ENCODE measurements at places on chromosomes 16 and 17.

DNA sequence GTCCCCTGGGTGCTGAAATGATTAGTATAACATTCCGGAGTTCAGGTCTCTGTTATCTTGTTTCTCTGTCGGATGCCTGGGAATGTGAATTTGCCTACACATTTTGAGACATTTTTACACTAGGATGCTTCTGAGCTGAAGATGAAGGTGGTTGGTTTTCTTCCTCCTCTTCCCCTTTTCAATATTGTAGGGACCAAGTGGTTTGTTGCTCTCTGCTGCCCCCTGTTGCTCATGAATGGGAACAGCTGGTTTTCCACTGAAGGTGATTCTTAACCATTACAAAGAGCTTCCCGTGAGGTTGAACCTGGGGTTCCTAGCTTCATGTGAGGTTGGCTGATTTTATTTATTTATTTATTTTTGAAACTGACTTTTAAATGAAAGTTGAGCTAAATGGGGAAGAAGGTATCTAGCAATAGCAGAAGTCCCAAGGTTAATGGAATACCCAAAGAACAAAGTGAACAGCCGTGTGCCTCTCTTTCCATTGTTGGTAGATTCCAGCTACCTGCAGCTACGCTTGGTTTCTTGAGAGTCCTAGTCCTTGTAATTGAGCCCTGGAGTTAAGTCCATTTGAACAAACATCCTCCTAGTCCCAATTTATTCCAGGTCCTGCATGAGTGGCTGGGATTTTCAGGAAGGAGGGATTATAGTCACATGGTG lies 983.9 kb upstream of the EEF2KMT start:
- DNase-seq = no peak

DNA sequence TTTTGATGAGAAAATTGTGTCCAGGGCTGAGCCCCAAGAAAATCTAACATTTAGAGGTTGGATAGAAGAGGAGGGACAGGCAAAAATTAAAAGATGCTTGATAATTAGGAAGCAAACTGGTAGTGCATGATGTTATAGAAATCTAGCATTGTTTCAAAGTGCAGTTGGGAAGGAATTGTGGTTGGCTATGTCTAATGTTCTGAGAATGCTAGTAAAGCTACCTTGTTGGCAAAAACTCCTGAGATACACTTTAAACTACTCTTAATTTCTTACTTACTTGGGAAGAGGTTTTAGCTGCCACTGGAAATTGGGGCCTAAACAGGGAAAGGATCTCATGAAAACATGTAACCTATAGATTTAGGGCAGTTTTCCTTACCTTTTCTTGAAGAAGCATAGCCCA lies 48.3 kb downstream of the MAP2K4 start:
- DNase-seq = no peak

GRCh38 chr16:24088767-24089166 lies 167.4 kb upstream of the CACNG3 start:
- DNase-seq = no peak

DNA sequence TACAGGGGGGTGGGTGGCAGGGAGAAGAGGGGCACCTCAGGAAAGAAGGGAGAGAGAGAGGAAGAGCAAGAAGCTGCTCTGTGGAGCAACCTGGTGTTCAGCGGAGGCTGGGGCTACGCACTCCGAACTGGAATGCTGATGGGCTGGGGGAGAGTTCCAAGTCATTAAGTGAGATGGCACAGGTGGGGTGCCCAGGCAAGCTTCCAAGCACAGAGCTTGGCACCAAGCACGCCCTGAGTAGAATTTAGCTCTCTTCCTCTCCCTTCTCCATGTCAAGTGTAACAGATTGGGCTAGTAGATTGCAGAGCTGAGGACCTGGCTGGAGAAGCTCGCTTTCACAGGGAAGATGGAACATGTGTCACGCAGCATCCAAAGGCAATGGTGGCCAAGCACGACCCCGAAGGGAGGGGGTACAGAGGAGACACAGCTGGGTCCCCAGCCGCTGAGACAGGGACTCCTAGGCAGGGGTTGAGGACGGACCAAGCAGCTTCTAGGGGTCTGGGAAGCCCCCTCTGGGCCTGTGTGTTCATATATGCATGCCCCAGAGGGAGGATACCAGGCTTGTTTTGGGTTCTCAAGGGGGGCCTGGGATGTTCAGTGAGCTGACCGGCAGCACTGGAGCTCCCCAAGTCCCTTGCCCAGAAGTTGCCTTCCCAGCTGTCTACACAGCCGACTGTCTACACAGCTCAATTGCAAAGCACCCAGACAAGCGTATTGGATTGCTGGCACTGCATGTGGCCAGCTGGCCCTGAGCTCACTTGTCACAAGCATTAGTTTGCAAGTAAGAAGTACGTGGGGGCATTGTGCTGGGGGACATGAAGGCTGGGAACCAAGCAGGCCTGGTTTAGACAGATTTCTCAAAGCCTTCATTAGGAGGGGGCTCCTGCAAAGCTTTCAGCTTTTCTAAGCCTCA lies 247.8 kb downstream of the ENGASE start:
- DNase-seq = no peak

- peak; percentile 84 for DNase-seq
Observed at GRCh38 chr17:55161935-55162555, 102.7 kb upstream of the HLF start.

DNA sequence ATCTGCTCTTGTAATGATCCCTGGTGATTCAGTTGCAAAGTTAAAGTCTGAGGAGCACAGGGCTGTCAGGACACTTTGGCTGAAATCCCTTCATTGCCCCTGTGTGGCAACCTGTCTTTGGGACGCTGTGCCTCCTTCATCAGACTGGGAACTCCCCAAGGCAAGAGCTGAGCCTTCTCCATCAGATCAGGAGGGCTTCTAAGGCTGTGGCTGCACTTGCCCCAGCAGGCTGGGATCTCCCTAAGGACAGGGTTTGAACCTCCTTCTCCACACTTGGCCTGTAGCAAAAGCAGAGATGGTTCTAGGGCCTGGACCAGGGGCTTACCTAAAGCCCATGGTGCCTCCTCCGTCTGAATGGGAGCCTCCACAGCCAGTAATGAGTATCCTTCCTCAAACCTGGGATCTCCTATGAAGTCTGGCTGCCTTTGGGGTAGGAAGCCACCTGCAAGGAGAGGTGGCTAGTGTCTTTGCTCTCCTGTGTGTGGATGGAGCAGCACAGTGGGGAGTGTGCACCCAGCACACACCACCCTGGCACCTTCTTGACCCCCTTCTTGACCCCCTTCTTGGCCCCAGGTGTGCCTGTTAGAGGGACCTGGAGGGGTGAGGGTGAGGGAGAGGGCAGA lies 79.0 kb upstream of the NKD1 start:
- no peak for DNase-seq

- no peak for DNase-seq
Observed at GRCh38 chr16:82628088-82628423, 1.3 kb downstream of the CDH13 start.

- no peak for DNase-seq
Observed at GRCh38 chr16:85798901-85799496, 345 bp downstream of the EMC8 start.

GRCh38 chr17:16456742-16457316 lies 35.2 kb downstream of the LRRC75A start:
- no peak for DNase-seq

DNA sequence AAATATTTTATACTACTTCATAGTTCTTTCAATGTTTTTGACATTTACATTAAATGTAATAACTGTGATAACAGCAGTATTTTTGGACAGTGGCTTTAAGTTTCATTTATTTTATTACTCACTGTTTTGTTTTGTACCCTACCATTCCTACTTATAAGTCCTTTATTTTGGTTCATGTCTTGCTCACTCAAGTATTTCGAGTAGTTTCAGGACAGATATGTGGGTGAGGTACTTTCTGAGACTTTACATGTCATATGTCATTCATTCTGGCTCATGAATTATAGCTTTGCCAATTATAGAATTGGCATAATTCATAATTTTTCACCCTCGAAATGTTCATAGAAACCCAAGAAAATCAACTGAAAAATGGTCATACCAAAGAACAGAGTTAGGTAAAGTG lies 44.4 kb downstream of the PIK3R5 start:
- no peak for DNase-seq

- no peak for DNase-seq
Observed at GRCh38 chr16:56869513-56870275, 4.7 kb downstream of the SLC12A3 start.

DNA sequence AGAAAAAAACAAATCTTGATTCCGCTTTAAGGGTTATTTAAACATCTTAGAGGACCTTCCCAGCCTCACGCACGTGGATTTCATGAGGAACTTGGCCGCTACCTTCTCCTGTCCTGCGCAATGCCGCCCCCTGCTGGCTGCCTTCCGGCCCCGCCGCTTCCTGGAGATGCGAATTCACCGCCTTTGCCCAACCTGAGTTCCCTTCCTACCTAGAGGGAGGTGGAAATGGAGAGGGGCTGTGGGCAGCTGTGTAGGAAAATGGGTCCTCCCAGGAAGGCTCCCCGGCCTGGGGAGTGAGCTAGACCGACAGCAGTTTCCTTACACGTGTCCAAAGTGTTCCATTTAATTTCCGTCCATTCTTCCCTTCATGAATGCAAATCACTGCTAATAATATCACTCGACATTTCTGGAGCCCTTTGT lies 1.0 kb upstream of the ABCC12 start:
- peak; percentile 75 for DNase-seq

GRCh38 chr16:16063683-16064082 lies 114.3 kb downstream of the ABCC1 start:
- no peak for DNase-seq

GRCh38 chr16:49547448-49547847 lies 173.8 kb downstream of the C16orf78 start:
- no peak for DNase-seq

DNA sequence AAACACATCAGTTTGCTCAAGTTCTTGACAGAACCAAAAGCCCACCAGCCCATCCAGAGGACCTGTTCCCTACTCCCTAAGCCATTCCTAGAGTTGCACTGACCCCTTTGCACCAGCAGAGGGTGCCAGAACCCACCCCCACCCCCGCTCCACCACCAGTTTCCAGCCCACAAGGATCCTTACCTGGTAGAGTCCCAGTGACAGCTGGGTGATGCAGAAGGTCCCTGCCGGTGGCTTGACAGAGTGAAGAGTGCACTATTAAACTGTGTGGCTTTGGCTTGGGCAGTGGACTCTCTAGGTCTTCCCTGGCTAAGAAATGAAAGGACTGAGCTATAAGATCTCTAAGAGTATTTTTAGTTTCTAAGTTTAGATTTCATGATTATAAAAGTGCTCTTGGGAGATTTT lies 73.3 kb upstream of the MTMR4 start:
- DNase-seq = peak; percentile 21

- DNase-seq = no peak
Observed at GRCh38 chr16:66491716-66492064, 58.2 kb downstream of the TK2 start.

GRCh38 chr17:18327093-18327492 lies 12.0 kb downstream of the SMCR8 start:
- no peak for DNase-seq

DNA sequence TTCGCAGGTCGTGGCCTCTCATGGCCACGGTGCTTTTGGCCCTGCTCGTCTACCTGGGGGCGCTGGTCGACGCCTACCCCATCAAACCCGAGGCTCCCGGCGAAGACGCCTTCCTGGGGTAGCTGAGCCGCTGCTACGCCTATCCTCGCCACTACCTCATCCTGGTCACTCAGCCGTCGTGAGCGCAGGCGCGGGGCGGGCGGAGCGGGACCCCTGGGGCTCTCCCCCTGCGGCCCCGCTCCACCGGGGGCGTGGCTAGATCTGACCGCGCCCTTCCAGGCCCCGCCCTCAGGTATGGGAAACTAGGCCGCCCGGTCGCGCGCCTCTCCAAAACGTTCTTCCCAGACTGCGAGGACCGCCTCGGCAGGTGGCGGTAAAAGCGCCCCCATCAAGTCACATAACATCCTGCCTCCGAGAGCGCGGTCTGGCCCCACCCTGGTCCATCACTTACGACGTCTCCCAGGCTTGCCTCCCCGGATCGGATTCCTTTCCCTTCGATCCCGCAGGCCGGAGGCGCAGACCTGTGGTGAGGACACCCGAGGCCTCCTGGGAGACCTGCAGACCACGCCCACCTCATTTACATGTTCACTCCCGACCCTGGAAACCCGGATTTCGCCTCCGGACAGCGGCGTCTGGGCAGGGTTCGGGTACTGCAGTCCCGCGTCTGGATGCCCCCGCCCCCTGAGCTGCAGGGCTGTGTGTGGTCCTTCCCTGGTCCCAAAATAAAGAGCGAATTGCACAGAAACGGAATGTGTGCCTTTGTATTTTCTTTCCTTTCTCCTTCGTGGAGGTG lies 91.5 kb upstream of the TMEM97 start:
- DNase-seq = peak; percentile 32

DNA sequence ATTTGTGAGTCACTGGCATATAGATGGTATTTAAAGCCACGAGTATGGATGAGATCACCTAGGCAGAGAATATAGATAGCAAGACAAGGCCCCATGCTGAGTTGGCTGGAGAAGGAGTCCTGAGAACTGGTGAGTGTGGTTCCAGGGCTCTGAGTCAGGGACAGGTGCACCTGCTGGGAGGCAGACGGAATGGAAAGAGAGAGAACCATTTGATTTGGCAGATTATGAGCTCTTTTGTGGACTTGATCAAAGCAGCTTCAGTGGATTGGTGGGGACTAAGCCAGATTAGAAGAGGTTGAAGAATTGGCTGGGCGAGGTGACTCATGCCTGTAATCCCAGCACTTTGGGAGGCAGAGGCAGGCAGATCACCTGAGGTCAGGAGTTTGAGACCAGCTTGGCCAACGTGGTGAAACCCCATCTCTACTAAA lies 4.3 kb upstream of the C16orf92 start:
- DNase-seq = peak; percentile 39
